ENCODE measurements at places on chromosomes 12 and 14.

DNA sequence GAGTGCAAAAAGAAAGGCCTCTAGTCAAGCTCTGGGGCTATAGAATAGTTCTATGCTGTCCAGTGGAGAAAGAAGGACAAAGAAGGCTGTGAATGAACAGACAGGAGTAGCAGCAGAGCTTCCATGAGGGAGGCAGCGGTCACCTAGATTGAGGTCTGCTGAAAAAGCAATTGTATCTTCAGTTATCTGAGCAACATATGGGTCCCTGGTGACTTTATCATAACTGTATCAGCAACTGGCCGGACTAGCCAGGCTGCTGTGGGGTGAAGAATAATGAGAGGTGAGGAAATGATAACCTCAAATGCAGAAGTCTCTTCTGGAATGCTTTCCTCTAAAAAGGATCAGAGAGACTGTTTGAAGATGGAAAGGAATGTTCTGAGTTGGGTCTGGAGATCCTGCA is 971.3 kb upstream of the TMEM132C start:
- DNase-seq = no peak

DNA sequence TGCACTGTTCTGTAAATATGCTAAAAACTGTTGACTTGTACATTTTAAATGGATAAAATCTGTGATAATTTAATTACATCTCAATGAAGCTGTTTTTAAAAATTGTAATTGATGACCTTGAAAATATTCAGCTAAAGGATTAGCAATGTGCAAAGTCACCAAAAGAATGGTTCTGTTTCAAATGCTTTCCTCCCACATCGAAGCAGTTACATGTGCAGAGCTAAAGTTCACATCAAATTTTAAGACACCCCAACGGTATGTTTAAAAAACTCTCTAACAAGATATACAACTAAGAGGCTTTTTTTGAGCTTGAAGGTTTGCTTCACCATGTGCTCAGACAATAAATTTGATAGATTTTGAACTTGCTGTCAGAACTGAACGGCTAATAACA is 114.6 kb upstream of the KRAS start:
- no peak for DNase-seq

GRCh38 chr14:95895720-95896119 is 19.1 kb downstream of the TUNAR start:
- DNase-seq = no peak

DNA sequence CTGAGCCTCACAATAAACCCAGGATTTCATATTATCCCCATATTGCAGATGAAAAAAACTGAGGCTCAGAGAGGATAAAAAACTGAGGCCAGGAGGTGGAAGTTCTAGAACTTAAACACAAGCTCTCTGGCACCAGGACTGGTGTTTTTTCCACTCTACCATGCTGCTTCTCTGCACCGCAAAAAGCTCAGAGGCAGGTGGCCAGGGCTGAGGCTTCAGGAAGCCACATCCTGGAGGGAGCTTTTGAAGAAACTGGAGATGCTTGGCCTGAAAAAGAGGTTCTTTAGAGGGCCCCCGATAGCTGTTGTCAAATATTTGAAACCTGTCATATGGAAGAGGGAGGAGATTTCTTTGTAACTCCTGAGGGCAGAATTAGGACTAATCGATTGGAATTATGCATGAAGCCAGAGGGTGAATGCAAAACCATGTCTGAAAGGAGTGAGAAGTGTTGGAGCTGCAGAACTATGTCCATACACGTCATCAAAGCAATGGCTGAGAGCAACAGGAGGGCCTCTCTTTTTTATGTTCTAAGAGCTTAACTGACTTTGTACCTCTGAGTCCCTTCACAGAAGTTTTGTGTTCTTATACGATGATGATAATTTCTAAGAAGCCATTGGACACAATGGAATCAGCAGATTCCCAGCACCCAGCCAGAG is 448.6 kb downstream of the FUT8 start:
- DNase-seq = no peak

DNA sequence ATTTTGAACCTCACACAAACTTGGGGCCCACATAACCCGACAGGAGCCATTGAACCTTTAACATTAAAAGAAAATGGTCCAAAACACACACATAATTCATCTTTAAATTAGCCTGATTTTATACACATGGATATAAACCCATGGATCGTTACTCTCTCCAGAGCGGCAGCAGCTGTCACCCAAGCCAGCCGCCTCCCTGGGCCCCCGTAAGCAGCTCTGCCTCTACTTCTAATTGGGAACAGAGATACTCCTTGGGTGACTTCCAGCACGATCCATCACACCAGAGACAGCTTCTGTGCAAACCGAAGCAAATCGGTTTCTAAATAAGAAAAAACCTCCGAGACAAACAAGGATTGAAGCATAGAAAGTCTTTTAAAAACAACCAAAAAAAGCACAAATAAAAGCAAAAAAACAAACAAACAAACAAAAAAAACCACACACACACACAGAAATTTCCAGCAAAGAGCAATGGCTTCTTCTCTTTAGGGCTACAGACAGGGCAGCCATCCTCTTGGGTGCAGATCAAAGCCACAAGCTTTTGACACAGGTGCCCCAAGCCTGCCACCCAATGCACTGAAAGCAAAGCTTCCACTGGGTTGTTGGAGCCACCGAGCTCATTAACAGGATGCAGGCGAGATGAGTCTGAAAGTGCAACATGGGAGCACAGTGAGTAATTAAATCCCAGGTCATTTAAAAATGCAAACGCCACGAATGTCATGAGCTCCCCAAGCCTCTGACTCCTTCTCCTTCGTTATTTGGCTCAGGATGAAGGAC is 156.9 kb downstream of the DPF3 start:
- no peak for DNase-seq

DNA sequence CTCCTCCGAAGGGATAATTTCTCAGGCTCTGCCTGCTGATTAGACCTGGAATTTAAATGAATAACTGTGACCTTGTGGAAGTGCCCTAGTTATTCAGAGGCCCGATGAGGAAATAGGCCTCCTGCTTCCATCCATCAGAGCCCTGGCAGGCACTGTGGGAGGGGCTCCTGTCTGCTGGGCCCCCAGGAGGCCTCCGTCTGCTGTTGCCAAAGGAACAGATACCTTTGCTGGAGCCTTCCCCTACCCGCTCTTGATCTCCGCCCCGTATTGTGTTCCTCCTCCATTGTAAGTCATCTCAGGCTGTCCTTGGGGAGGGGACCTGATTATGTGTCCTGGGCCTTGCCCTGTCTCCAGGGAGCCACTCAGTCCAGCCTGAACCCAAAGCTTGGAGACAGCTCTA is 112.3 kb downstream of the NRXN3 start:
- DNase-seq = no peak

- no peak for DNase-seq
Measured at GRCh38 chr12:81128930-81129554, 51.2 kb downstream of the ACSS3 start.

- DNase-seq = no peak
Measured at GRCh38 chr12:93056971-93057535, 128.0 kb upstream of the EEA1 start.

DNA sequence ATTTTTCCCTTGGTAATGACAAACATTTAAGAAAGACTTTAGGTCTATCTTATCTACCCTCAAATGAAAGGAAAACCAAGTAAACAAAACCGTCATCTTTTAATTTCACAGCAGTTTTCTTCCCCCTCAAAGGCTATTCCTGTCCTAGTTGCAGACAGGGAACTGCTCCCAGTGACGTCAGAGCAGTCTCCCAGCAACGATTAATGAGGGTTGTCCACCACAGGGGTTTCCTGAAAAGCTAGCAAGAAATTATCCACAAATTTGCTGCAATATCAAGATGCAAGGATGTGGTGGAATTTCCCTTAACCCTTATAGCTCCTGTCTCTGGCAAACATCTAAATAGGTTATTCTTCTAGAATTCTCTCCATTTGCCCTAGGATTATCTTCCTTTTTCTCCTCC is 89.1 kb upstream of the STAC3 start:
- DNase-seq = no peak

- no peak for DNase-seq
Measured at GRCh38 chr12:91210144-91210543, 27.5 kb upstream of the DCN start.

DNA sequence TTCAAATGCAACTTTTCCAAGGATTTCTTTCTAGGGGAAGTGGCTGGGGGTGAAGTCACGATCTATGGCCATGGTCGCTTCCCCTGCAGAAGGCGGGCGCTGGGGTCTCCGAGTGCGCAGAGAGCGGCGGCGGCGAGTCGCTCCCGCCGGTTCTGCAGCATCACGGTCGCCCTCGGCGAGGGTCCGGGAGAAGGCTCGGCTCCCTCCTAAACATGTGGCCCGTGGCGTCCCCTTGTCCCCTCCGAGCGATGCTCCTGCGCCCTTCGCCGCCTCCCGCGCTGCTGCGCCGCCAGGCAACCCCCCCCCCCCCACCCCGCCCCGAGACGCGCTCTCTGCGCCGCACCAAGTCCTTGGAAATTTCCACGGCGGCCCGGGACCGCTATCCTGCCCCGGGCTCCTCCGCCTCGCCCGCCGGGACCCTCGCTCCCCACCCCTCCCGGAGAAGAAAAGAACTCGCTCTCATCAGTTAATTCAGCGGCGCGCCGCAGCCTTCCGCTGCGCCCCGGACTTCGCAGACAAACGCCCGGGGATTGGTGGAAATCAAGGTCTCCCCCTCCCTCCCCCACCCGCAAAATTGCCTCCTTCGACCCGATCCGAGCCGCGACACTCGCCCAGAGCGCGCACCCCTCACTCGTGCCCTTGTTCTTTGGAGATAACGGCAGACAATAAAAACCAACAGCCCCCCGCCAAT is at the start of gene ST8SIA1:
ST8SIA1 (minus strand) TSS at position 298 of the 691 bp plus-strand sequence. CDS start 475 bp downstream, outside the sequence.
- DNase-seq = no peak

DNA sequence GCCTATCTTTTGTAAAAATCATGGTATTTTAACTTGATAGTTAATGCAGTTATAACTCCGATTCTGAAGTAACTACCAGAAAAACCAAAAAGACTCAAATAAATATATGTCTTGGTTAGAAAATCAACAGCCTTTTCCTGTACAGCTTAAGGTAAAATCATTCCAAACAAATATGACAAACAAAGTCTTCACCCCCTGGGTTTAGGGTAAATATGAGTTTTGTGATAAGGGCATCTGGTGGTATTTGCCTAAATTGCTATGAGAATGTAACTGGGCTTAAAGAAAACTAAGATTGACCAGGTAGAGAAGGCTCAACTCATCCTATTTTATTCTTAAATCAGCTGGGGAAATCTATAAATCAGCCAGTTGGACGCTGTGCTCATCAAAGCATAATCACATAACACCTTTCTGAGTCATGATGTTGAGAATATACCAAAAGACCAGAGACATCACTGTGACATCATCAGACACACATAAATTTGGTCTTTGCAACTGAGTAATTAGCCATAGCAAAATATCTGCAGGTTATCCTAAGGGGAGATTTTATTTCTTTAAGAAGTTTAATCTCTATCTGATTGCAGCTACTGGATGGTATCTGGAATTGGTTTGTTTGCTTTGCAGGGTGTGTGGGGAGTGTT is 133.9 kb downstream of the STXBP6 start:
- no peak for DNase-seq

- no peak for DNase-seq
Measured at GRCh38 chr14:78566859-78567172, 396.6 kb downstream of the NRXN3 start.

- DNase-seq = no peak
Measured at GRCh38 chr12:45669792-45670191, 59.7 kb upstream of the ARID2 start.

GRCh38 chr14:63616015-63616414 is 25.7 kb downstream of the WDR89 start:
- no peak for DNase-seq

GRCh38 chr12:104588047-104588920 is 131.5 kb downstream of the CHST11 start:
- no peak for DNase-seq

DNA sequence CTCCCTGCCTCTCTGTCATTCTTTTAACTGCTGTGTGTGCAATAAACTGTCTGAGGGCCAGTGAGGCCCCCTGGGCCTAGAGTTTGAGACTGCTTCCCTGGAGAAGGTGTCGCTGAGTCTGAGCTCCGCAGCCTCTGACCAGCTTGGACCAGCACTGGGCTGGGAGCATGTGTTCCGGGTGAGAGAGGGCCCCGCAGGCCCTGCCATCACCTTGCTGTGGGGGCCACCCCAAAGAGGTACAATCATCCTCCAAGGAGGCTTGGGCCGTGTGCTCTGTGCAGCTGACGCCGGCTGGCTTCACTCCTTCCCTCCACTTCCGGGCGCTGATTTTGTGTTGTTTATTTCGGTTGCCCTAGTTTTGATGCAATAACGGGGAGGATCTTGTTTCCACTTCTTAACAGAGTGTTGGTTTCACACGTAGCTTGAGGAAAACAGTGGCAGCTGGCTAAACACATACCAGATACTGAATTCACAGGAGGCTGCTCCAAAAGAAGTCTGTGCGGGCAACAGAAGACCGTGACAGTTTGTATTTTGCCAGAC is 121.6 kb downstream of the TMEM132C start:
- no peak for DNase-seq

- DNase-seq = no peak
Measured at GRCh38 chr12:114241973-114242434, 163.9 kb downstream of the TBX5 start.

DNA sequence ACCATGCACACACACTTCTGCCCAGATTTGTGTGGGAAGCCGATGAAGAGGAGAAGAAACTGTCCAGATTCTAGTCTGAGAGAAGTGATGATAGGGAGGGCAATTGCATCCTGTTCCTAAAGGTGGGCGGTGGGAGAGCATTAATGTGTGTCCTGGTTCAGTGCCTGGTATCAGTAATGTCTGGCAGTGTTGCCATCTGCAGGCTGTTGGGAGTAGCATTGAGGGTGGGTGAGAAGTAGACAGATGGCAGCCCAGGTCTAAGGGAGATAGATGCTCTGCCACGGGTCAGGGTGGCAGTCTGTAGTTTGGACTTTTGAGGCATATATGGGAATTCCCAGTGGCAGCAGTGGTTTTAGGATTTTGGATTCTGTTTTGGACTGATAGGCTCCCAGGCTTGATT is 156.4 kb downstream of the ETNK1 start:
- DNase-seq = no peak

DNA sequence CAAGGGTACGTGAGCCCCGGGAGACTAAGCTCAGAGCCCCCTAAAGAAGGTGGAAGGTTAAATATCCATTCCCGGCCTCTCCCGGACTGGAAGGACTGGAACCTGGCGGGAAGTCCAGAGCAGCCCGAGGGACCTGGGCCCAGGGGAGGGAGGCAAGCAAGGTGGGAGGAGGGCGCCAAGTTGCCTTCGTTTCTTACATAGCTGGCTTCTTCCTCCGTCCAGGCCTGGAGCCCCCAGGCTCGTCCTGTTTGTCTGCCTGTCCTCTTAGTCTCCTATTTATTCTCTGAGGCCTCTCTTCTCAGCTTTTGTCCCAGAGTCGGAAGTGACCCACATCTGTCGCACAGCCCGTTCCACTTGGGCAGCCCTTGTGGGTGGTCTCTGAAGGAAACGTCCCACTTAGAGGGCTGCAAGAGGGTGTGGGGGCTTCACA is 745 bp downstream of the PCK2 start:
- DNase-seq = no peak
